Fibroblast of upper back skin (primary cell): ENCODE measurements at places on chromosomes 4 and X.

GRCh38 chr4:160202802-160203201 is 1099.9 kb downstream of the RAPGEF2 start:
- DNase-seq: peak; percentile 56

GRCh38 chrX:148309413-148309812 is 191.0 kb upstream of the AFF2 start:
- no peak for DNase-seq

GRCh38 chrX:30220661-30221060 is 5.3 kb downstream of the MAGEB2 start:
- no peak for DNase-seq

GRCh38 chr4:186557061-186557460 is 1.7 kb upstream of the MTNR1A start:
- no peak for DNase-seq

DNA sequence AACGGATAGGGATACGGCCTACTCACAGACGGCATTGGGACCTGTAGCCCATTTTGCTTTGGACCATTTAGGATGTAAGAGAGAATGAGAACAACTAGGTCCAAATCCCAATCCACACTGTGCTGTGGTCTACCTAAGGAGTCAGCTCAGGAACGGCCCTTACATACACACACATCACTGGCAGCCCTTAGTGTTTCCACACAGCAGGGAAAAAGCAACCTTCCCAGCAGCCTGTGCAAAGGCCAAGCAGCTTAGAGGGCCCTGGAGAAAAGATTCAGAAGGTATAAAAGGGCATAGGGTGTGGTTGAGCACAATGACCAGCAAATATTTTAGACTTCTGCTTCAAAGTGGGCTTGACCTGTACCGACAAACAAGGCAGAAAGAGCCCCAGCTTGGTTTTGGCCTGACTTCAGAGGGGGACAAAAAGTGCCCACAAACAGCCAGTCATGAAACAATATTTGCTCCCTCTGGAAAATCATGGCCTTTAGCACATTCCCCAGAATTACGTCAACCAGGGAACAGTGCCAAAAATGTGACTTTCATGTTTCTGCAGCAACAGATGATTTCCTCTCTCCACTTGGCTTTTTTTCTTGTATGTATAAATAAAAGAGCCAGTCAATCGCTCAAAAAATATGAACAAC is 359.5 kb upstream of the FGF16 start:
- peak; percentile 62 for DNase-seq

- DNase-seq: peak; percentile 82
Observed at GRCh38 chr4:158814636-158815330, 46.0 kb downstream of the FNIP2 start.

DNA sequence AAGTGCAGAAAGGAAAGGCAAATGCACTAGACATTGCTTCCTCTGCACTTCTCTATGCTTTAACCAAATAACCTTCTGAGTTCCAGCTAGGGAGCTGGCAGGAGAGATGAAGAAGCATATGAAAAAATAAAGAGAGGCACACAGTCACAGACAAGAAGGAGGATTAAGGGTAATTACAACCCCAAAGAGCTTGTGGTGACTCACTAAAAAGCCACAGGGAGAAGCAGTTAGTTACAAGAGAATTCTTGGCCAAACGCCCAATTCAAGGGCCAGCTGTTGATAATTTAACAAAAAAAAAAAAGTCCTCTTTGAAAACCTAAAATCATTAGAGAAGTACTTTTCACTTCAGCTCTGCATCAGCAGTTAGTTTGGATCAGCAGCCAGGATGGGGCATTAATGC is 478.0 kb downstream of the KCNIP4 start:
- DNase-seq: peak; percentile 38
